Mucosa of descending colon (tissue), 3 donors: ENCODE measurements at places on chromosomes 6 and 20.

DNA sequence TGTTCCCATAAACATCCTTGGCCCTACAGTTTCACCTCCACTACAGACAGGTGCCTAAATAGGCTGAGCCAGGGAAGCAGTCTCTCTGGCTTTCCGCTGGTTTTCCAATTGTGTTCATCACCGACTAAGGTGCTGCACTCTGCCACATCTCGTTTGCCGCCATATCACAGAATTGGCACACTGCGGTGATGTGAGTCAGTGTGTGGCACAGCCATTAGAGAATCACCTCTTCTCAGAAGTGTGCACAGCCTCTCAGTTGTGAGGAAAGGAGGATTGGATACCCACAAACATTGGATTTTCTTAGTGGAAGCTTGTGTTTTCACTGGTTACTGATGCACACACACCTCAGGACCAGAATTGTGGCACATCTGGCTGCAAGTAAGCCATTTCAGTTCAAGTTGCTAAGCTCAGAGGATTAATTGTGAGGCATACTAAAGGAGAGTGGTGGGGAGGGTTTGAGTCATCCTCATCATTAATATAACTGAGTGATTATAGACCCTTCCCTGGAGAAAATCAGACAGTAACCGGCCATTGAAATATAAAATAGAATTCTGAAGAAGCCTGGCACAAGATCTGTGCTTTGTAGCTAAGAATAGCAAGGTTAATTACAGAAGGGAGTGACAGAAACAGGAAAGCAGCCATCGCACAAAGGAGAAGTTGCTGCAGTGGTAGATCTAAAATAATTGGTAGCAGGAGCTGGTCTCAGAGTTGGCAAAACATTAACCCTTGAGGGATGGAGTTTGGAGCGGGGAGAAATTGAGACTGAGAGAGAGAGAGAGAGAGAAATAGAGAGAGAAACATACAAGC is 506.9 kb downstream of the LMBRD1 start:
- no peak for DNase-seq

DNA sequence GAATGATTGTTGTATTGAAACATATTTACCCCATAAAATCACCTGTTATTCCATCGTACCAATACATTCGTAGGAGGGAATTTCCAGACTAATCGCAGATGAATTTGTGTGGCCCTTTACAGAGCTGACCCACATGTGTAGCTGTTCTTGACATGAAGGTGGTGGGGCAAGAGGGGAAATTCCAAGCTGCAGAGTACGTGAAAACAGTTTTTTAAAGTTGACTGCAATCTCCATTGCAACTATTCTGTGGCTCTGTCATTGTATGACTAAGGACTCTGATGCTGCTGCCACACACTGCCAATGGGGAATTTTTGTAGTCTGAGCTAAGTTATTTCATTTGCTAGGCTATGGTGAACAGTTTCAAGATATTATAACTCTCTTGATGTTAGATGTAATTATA is 46.4 kb upstream of the ADTRP start:
- DNase-seq = no peak

DNA sequence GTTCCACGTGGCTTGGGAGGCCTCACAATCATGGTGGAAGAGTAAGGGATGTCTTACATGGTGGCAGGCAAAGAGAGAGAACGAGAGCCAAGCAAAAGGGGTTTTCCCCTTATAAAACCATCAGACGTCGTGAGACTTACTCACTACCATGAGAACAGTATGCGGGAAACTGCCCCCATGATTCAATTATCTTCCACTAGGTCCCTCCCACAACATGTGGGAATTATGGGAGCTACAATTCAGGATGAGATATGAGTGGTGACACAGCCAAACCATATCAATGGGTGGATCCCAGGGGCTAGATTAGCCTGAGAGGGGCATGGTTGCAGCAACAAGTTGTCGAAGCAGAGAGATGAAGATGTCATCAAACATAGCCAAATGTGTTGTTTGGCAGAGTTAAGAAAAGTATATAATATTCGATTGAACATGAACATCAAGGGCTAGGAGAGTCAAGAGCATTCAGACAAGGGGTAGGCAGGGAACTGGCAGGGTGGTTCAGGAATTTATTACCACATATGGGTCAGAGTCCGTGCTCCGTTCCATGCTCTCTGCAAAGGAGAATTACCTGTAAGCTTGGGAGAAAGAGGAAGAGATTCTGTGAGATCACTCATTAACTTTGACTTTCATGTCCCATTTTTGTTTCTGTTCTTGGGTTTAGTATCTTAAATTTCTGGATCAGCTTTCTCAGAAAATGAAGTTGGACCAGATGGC is 98.8 kb downstream of the CCDC170 start:
- no peak for DNase-seq

- no peak for DNase-seq
These were observed 13.9 kb downstream of the PMEPA1 start for GRCh38 chr20:57695940-57696339.

DNA sequence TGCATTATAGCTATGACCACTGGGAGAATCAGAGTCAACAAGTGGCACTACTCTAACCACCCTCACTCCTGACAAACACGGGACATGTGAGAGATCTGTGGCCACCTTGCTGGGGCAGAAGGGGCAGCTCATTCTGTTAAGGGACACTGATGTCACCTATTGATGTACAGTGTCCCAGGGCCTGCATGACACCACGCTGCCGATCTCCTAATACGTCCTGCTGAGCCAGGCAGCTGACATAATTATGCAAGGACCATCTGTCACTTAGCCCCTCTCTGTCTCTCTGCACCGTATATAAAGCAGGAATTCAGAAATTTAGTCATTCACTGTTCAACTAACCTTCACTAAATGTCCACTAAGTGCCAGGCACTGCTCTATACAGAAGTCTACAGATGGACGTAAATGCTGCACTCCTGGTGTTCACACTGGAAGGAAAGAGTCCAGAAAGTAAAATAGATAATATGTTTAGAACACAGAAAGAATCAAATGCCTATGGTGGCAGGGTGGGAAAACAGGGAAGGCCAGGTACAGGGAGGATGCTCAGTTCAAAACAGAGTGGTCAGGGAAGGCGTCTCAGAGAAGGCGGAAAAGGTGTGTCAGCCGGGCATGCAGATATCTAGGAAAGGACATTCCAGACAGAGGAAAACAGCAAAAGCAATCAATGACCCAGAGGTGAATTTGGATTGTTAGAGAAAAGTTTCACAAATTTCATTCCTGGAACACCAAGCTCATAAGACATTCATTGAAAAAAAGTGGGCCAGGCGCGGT is 173.8 kb downstream of the ZNF217 start:
- no peak for DNase-seq

DNA sequence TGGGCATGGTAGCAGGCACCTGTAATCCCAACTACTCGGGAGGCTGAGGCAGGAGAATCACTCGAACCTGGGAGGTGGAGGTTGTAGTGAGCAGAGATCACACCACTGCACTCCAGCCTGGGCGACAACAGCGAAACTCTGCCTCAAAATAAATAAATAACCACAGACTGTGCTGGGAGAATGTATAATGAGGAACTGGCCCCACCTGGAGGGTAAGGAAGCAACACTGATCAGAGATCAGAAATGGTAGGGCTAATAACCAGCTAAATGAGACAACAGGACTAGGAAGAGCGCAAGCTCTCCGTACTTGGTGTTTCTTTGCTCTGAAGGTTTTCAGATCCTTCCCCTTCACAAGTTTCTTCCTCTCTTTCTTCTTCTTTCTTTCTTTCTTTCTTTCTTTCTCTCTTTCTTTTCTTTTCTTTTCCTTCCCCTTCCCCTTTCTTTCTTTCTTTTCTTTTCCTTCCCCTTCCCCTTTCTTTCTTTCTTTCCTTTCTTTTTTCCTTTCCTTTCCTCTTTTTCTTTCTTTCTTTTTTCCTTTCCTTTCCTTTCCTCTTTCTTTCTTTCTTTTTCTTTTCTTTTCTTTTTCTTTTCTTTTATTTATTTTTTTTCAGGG is 14.6 kb downstream of the CCM2L start:
- no peak for DNase-seq

DNA sequence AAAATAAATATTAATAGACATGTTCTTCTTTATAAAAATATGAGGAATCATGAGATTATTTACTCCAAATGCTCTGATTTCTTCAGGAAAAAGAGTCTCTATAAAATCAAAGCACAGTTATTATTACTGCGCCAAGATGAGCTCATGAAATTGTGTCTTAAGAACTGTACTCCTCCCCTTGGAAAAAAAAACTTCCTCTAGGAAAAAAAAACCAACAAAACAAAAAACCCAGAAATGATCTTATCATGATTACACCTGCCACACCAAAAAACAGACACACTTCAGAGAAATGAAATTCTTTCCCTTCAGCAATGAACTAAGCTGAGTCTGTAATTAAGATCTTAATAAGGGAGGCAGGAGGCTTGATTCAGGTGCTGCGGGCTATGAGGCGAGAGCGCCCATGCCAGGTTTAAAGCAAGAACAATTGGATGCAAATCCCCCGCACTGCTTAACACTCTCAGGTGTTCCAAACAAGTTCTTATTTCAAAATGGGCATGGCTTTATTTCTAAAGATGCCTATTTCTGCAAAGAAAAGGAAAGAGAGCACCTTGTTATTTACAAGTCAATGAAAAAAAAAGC is 9.1 kb downstream of the NEDD9 start:
- DNase-seq = no peak

- no peak for DNase-seq
These were observed 37.7 kb downstream of the PMEPA1 start for GRCh38 chr20:57672164-57672563.

DNA sequence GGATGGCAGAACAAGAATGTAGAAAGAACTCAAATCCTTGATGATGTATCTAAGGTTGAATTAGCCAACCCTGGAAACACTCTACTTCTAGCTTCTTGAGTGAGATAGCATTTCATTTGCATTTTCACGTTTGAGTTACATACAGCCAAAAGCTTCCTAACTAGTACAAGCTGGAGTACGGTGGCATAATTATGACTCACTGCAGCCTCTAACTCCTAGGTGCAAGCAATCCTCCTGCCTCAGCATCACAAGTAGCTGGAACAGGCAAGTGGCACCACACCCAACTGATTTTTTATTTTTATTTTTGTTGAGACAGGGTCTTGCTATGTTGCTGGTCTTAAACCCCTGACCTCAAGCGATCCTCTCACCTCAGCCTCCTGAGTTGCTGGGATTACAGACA is 36.5 kb upstream of the STK35 start:
- no peak for DNase-seq

DNA sequence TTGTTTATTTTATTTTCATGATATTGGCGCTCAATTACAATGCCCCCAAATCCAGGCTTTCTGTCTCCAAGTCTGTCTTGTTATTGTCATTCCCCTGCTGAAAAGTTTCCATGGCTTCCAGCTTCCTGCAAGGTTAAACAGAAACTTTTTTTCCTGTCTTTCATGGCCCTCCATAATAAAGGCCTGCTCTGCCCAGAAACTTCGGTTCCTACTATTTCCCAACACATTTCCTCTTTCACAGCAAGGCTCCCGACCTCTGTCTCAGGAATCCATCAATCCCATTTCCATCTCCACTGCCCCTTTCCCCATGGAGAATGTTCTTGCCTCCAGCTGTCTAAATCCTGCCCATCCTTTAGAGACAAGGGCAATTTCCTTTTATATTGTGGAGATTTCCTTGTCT is 365.2 kb upstream of the JARID2 start:
- no peak for DNase-seq

GRCh38 chr20:13270211-13270610 is 49.1 kb downstream of the ISM1 start:
- DNase-seq = no peak

DNA sequence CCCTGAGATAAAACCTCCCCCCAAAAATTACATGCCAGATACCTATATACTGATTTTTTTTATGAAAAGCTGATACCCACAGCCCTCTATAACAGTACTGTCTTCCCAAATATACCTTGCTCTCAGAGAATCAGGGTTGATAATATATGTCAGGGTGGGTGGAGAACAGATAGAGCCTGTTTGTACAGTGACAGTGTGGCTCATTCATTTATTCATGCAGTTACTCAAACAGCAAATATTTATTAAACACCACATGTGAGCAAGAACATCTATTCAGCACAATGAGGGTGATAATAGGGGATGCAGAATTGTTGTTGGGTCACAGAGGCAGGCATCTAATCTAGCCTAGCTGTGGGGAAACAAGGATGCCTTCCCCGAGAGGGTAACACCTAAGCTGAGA is 334.2 kb downstream of the MAFB start:
- no peak for DNase-seq
